NCI-H2107 (cell line): ENCODE measurements at places on chromosomes 1 and 21.
A peak's percentile ranks its signal among the peaks of the same experiment; 100 is the strongest.

DNA sequence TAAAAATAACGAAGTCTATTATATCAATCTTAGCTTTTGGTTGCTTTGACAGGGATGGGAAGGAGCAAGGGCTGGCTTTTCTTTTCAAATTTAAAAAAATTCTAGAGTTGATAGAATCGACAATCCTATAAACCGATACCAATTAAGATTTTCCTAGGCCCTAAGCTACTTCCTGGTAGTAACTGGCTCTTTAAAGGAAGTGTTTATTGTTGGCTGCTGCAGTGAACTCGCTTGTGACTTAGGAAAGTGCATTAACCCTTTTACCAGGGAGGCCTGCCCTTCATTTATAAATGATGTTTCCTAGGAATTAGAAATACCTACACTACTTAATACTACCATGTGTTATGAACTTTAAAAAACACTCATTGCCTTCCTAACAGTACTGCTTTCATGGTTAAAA is 33.2 kb downstream of the ATP5PF start:
- no peak for DNase-seq

DNA sequence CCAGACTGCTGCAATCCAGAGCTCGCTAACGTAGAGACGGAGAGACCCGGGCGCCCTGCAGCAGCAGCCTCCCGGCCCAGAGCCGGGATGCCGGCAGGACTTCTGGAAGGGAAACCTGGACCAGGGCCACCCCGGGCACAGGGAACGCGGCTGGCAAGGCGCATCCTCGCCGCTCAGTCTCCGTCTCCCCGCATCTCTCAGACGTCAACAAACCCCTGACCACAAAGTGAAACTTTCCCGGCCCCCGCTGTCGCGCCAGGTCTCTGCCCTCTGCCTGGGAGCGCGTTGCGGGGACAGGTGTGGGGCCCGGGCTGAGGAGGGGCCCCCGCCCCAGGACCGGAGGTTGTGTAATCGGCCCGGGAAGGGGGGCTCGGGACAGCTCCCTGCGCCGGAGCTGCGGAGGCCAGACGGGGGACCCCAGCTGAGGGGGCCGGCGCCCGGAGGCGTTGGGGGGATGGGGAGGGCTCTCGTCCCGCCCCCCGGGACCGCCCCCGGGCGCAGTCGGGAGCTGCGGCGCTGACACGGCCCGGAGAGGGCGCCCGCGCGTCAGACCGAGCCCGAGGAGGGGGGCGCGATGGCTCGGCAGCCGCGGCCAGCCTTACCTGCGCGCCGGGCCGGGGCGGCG is 116.6 kb upstream of the HIVEP3 start:
- DNase-seq, result no peak

GRCh38 chr1:87007323-87007722 is 92.9 kb downstream of the HS2ST1 start:
- DNase-seq, result no peak

GRCh38 chr21:23152130-23152529 is 2153.9 kb downstream of the NCAM2 start:
- no peak for DNase-seq

DNA sequence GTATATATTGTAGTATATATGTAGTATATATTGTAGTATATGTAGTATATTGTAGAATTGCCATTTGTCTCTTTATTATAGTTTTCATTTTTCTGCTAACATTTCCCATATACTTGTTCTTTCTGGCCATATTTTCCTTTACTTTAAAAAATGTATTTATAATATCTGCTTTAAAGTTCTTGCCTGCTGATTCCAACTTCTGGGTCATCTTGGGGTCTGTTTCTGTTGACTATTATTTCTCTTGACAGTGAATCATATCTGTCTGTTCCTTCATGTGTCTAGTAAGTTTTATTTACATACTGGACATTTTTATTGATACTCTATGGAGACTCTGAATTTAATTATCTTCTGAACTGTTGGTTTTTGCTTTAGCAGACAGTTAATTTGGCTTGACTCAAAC is 45.9 kb downstream of the MARK1 start:
- DNase-seq, result no peak

GRCh38 chr1:234072793-234073192 is 168.3 kb downstream of the SLC35F3 start:
- no peak for DNase-seq

- DNase-seq, result no peak
Observed at GRCh38 chr1:241932845-241933244, 24.7 kb upstream of the BECN2 start.

- DNase-seq, result no peak
Observed at GRCh38 chr1:10065344-10065685, 32.6 kb downstream of the UBE4B start.

DNA sequence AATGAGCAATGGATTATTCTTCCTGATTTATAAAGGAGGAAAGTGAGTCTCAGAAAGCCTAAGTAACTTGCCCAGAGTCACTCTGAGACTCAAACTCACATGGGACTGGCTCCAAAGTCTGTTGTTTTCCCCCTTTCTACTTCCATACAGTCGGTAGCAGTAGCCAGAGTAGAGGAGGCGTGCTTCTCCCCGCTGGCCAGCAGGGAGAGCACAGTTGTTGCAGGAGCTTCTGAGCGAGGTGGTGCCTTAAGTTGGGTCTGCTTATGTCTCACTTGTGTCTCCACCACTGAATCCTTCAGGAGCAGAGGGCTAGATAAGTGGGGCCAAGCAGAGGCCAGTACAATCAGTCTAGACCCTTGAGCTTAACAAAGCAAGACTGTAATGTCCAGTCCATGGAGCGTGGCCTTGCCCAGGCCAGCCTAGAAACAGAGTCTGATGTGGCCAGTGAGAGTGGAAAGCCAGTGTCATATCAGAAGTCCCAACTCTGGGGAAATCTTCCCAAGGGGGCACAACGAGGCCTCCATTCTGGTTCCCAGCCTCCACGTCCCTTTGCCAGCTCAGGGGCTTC is 181.9 kb downstream of the ZSCAN20 start:
- no peak for DNase-seq

GRCh38 chr1:6253380-6253779 is 7.5 kb downstream of the GPR153 start:
- no peak for DNase-seq

GRCh38 chr1:234322979-234323378 is 50.3 kb upstream of the COA6 start:
- no peak for DNase-seq

DNA sequence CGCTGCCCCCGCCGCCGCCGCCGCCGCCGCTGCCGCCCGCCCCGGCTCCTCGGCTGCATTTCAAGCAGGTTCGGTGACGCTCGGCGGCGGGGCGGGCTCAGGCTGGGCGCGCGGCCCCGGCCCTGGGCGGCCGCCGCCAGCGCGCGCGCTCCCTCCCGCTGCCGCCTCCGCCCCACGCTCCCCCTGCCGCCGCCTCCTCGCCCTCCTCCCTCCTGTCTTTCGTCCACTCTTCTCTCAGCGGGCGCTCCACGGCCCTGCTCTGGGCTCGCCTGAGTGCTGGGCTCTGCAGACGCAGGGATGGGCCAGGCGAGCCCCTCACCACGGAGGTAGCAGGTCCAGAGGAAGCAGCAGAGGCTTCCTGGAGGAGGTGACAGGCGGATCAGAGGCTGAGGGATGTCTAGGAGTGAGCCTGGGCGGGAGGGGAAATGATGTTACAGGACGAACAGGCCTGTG is at the start of gene LRP8:
Gene LRP8, minus strand, starts transcription at position 62 of the 453 bp plus-strand sequence. CDS start 158 bp downstream, outside the sequence.
- peak; percentile 76 for DNase-seq

- no peak for DNase-seq
Observed at GRCh38 chr1:14567056-14567455, 31.4 kb upstream of the KAZN start.

DNA sequence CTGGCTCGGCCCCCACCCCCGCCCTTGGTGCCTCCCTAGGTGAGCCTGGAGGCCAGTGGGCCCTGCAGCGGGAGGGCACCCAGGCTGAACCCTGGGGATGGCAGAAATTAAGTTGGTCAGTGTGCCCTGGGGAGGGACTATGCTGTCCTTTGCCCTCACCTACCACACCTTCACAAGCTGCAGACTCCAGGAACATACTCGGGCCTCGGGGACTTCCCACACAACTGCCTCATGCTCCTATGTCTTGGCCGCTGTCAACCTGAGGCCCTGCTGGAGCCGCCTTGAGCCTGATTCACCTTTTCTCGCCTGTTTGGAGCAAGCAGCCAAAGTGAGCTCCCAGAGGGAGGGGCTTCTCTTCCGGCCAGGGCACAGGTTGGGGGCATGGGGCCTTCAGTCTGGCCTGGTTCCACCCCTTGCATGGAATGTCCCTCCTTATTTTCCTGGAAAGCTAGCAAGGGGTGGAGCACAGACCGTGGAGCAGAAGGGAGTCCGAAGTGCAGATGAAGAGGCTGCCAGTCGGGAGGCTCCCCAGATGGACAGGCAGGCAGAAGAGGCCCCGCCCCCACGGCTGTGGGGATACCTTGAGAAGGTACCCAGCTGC is 24.7 kb downstream of the KNCN start:
- no peak for DNase-seq

DNA sequence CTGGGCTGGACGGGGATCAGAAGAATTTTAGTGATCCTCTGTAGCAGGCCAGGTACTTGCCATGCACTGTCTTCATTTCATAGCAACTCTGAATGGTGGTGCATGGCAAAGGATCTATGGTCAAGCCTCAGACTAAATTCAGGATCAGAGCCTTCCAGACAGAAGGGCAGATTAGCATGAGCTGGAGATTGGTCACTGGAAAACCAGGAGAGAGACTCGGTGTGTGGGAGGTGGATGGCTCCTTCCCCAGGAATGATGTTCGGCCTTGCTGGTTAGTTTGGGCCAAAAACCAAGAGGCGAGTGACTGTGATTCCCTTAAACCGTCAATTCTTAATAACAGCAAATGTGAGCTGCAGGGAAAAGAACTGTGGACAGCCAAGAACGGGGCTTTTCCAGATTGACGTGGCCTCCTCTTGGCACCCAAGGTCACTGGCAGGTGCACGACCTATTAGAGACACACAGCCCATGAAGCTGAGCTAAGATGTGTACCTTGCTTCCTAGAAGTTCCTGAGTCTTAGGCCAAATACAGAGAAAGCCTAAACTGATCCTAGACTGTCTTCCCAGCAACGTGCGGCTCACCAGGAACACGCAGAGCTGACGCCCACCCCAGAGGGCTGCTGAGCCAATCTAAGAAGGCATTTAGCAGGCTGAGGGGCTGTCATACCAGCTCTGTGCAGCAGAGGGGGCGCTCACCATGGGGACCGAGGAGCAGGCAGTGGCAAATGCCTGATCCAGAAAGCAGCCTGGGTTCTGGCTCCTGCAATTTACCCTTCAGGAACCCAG is 18.5 kb downstream of the ALDH4A1 start:
- DNase-seq, result peak; percentile 19

GRCh38 chr1:145995148-145995881 is 1.1 kb downstream of the TXNIP start:
- DNase-seq, result no peak

DNA sequence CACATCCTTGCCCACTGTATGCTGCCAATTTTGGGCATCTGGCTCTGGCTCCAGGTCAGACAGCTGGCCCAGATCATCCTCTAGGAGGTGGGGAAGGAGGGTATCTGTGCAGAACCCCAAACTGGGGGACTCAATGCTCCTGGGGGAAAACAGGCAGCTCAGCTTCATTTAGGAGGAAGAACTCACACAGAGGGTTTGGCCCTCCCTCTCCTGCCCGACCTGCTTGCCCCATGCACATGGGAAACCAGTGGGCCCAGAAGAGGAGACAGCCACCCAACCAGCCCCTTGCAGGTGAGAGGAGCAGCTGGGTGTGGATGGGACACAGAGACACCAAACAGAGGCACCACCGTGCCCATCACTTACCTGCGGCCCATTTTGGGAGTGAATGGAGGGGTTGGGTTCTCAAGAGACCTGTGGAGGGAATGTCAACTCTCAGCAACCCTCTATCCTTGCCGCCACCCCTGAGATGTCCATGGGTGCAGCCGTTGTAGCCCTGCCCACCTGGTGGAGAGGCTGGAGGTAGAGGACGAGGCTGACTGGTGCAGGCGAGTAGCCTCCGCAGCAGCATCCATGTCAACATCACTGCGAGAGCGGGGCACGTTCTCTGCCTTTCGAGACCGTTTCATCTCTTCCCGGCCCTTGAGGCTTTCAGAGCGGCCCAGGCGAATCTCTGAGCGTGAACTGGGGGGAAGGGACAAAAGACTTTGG is 27.5 kb downstream of the LRRC71 start:
- no peak for DNase-seq

DNA sequence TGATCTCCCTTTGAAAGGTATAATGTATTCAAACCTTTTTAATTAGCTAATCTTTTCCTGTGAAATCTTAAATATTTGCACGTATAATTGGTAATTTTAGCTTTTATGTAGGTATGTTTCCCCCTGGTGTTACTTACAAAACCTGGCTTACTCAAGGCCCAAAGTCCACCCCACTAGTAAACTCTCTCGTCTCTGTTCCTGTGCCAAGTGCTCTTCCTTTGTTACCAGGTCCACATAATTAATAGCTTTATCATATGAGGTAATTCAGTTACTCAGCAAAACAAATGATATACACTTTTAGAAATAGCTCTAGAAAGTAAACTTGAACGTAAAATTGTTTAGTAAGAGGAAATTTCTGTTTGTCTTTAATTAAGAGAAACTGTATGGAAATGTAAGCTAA is 36.7 kb downstream of the NFIA start:
- no peak for DNase-seq

GRCh38 chr1:87591492-87591891 is 262.8 kb downstream of the LMO4 start:
- DNase-seq, result no peak

- DNase-seq, result no peak
Observed at GRCh38 chr1:226406401-226406881, 1.5 kb downstream of the PARP1 start.

GRCh38 chr1:92872719-92873118 is 40.9 kb downstream of the RPL5 start:
- no peak for DNase-seq

DNA sequence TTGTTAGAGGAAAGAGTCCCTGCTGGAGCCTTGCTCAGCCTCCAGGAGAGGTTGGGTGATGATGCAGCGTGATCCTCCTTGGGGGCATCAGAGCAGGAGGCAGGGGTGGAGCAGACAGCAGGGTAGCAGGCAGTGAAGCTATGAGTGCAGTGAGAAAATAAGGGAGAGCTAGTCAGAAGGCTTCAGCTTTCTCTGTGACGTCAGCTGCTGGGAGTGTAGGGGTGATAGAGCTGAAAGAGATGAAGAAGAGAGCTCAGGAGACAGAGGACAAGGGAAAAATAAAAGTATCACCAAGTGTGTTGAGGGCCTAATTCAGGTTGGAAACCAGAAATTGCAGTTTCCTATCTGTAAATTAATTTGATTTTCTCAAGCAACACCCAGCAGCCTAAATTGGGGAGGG is 2.2 kb upstream of the ADAM30 start:
- no peak for DNase-seq

DNA sequence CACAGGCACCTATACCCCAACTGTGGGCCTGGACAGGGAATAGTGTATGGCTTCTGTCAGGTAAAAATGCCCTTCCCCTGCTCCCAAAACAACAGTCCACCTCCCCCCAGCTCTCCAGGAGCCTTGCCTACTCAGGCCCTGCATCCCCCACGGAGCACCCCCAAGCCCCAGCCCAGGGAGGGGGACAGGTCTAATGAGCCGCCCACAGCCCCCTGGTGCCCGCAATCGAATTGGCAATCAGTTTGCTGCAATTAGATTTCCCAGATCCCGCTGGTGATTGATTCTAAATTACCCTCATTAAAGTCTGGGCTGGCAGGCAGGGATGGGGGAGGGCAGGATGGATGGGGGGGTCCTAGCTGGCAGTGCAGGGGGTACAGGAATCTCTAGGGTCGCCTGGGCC is 8.1 kb downstream of the SDC3 start:
- no peak for DNase-seq
